ENCODE measurements at places on chromosomes 16 and 17.

GRCh38 chr16:4193920-4194319, 48.0 kb downstream of the SRL start:
- DNase-seq: no peak

DNA sequence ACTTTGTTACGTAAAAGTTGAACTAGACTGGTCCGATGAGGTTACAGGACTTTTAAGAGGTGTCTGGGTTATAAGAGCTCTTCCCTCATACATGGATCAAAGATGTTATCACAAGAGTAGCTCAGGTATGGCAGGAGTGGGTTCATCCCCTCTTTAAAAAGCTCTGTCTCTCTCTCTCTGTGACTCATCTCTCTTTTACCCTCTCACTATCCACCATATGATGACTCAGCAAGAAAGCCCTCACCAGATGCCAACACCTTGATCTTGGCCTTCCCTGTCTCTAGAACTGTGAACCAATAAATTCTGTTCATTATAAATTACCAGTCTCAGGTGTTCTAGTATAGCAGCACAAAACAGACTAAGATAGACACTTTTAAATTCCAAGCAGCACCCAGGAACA, 1.9 kb upstream of the CLEC19A start:
- DNase-seq: no peak

- DNase-seq: no peak
These were observed 54.2 kb downstream of the SNX20 start for GRCh38 chr16:50626868-50627267.

- no peak for DNase-seq
These were observed 190.7 kb downstream of the FOXL1 start for GRCh38 chr16:86768999-86769398.

DNA sequence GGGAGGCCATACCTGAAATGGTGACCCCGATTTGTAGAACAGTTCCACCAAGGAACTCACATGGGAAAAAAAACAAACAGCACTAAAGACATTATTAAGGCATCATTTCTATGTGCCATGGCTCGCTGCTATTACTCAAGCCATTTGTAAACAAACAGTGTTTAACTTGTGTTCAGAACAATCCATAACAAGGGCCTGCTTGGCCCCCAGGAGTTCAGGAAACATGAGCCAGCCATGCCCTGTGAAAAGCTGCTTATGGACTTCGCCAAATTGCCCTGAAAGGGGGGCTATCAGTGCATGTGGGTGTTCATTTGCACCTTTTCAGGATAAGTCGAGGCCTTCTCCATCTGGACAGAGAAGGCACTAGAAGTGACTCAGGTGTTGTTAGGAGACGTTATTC, 8.0 kb downstream of the POLR3K start:
- no peak for DNase-seq

DNA sequence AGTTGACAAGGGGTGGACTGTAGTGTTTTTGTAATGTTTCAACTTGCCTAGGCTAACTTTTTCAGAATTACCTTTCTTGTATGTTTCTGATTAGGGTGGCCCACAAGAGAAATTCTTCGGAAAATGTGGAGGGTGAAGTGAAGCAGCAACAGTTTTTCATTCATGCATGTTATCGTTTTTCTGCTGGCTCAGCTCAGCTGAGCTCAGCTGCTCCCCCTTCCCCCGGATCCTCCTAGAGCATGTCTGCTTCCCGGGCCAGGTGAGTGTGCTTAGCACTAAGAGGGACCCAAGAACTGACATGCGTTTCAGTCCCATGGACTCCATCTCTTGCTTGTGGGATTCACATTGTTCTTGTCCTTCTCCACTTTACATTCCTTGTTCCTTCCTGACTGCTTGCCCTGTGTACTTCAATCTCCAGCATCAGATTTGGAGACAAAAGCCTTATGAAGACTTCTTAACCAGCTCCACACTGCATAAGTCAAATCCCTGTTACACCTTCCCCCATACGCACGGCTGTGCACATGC, 33.6 kb downstream of the SCPEP1 start:
- DNase-seq: no peak

DNA sequence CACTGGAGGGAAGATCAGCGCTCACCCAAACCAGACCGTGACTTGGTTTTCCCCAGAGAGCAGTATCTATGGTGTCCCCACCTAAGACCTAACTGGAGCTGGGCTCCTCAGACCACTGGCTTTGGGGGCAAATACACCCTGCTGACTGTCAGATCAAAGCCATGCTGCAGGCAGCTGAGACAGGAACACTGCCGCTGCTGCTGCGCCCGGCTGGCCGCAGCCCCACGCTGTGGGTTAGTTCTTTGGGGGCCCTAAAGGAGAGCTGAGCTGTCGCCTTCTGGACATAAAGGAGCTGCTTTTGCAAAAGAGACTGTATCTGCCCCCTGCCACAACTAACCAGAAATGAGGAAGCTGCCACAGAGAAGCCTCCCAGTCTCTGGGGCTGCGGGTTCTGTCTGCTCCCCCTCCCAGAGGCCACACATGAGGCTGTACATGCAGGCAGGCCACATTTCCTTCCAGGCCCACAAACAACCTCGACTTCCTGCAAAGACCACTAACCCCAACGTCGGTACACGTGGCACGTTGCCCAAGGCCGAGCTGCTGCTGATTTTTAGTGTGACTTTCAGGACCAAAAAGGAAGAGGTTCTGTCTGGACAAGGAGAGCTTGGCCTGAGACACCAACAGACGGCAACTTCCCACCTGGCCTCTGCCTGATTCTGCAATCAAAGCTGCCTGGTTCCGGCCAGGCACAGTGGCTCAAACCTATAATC, 18.2 kb upstream of the ABR start:
- DNase-seq: peak; percentile 24

DNA sequence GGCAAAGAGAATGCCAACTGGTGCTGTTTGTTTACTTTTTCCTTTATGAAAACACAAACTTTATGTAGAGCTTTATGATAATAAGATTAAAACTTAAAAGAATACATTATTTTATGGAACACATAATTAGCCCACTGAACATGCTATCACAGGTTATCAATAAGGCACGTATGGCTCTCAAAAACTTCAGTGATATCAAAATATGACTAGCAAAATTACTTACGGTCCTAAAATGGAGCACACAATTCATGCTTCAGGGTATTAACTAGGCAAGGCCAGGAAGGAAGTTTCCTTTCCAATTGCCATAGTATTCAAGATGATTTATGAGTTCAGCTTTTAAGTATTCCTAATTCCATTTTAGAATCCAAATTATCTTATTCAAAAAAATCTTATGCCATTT, 3.6 kb downstream of the RNF43 start:
- no peak for DNase-seq

DNA sequence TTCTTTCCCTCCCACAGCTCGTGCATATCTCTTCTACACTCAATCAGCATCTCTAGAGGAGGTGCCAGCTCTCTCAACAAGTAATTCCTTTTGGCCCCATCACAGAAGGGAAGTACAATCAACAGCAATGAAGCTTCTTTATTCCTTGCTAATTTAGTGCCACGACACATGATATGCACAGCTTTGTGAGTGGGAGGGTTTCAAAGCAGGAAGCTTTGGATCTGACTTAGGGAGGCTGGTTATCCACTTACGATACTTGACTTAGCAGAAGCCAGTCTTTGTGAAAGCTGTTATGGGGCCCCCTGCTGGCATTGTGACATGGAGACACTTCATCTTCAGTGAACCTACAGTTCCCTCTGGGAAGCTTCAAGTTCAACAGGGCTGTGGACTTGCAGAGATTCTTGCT, 81.0 kb downstream of the TMEM100 start:
- DNase-seq: peak; percentile 19

DNA sequence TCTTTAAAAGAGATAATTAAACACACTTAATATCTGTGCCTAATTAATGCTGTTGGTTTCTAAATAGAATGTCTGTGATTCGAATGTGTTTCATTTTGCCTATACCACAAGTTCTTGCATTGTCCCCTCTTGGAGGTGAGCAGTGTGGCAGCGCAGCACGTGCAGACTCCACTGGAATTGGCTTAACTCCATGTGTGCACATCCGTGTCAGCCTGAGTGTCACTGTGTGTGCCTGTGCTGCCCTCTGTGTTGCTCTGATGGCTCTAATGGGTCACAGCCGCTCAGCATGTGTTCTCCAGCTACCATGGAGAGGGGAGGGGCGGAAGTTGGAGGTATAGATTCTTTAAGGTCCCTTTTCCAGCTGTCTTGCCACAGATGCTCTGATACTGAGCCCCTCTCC, 226.6 kb downstream of the SPECC1 start:
- no peak for DNase-seq

GRCh38 chr17:73334771-73335513, 23.1 kb upstream of the CDC42EP4 start:
- no peak for DNase-seq

DNA sequence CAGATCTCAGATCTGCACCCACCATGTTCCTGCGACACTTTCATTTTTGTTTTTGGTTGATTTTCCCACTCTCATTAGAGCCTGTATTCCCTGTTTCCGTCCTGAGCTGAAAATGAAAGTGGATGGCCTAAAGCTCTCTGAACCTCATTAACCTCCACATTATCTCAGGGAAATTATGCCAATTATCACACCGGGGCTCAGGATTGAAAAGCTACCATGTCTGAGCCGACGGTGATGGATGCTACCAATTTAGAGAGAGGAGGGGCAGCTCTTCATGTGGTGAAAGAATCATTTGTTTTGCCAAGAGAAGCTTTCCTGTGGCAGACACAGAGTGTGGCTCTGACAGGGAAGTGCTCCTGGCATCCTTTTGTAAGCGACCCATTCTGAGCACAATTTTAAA, 410.4 kb upstream of the CDH11 start:
- no peak for DNase-seq

- no peak for DNase-seq
These were observed 1.2 kb upstream of the MT2A start for GRCh38 chr16:56607109-56607618.
